T follicular helper cell (primary cell): ENCODE measurements at places on chromosomes 16 and 17.

- no peak for DNase-seq
Observed at GRCh38 chr17:34203018-34203638, 52.0 kb upstream of the CCL2 start.

GRCh38 chr16:10919003-10919351 is 23.3 kb downstream of the DEXI start:
- DNase-seq, result no peak

- no peak for DNase-seq
Observed at GRCh38 chr16:72210555-72210954, 38.6 kb upstream of the PMFBP1 start.

GRCh38 chr16:79370736-79371135 is 229.8 kb downstream of the MAF start:
- no peak for DNase-seq

DNA sequence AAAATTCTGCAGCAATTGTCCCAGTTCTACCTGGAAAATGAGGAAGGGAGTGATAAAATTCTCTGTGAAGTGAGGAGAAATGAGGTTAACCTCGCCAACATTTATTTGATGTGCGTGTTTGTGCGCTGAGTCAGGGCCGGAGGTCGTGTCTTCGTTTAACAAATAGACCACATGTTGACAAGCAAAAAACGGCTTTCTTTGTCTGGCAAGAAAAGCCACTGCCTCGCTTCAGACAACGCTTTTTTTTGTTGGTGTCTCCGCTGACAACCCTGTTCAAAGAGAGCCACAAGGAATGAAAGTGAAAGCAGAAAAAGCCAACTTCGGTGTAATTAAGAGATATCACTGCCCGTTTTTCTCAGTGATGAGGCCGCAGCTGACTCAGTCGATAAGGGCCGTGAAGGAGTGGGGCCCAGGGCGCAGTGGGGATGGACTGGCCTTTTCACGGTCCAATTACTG is 510.6 kb downstream of the CDH13 start:
- DNase-seq, result no peak

DNA sequence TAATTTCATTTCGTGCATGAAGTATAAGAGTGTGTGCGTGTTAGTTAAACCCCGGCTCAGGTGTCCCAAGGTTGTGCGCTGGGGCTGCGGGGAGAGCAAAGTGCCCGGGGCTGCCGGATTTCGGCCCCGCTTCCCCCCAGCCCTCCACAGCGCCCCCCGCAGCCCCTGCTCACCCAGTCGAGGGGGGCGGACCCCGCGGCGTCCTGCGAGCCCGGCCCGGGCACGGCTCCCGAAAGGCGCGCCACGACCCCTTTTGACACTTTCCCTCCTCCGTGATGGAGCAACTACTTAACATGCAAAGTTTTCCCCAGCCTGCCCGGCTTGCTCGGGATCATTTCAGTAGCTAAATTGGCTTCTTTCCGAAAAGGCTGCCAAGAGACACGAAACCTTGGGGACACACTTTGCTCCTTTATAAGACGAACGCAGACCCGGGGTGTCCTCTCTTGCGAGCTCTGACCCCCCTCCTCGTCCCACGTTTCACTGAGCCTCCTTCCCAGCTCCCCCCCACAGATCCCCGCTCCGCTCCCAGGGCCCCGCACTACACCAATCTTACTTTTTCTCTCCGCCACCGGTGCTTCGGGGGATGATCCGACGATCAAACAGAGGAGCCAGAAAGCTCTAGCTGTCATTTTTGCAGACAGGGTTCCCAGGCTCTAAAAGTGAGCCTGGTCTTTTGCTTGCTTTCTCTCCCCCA is 552 bp downstream of the C17orf58 start:
- DNase-seq, result no peak

DNA sequence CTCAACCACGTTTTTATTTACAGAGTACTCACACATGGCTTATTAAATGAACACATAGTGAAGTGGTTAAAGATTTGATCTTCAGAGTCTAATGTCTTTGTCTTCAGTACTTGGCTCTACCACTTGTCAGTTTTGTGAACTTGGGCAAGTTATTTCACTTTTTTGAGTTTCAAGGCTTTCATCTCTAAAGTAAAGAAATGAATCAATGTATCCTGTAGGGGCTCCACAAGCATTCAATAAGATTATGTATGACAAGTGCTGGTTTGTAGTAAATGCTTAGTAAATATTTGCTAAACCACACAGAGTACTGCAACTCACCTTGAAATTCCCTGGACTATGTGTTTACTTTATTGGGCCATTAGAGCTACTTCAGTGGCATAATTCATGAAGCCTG is 446.0 kb upstream of the GOT2 start:
- no peak for DNase-seq

GRCh38 chr17:51908841-51909537 is 249.5 kb downstream of the CA10 start:
- DNase-seq, result no peak

GRCh38 chr16:57446531-57447185 is 527 bp downstream of the CIAPIN1 start:
- no peak for DNase-seq

GRCh38 chr17:7552621-7553051 is 3.8 kb downstream of the TNFSF12 start:
- DNase-seq, result no peak

GRCh38 chr17:5430413-5430999 is 8.4 kb downstream of the C1QBP start:
- DNase-seq, result no peak

DNA sequence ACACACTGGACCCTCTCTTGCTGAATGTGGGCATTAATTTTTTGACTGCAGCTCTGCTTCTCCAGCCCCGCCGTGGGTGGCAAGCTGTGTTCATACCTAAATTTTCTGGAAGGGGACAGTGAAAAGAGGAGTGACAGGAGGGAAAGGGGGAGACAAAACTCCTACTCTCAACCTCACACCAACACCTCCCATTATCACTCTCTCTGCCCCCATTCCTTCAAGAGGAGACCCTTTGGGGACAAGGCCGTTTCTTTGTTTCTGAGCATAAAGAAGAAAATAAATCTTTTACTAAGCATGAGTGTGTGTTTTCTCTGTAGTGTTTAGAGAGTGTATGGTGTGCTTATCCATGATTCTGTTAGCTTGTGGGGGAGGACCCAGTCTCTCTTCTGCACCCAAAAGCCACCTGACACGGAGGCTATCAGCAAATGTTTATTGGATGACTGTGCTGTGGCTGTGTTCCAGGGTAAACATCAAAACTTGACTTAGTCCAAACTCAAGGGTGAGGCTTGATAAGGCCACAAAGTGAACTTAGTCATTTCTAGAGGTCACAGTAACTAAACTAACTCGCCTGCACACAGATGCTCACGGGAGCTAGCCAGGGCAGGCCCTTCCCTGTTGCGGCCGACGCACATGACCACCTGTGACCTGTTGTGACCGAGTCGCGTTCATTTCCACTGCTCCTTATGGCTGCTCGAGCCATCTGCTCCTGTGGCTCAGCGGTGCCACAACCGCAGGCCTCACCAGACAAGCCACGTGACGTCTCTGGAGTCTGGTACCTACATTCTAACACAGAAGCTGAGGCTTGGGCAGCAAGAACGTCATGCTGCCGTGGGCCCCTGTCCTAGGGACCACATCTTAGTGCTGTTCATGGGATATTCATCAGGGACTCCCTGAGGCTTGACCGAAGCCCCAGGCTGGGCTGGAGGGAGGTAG is 9.8 kb upstream of the MED11 start:
- no peak for DNase-seq

DNA sequence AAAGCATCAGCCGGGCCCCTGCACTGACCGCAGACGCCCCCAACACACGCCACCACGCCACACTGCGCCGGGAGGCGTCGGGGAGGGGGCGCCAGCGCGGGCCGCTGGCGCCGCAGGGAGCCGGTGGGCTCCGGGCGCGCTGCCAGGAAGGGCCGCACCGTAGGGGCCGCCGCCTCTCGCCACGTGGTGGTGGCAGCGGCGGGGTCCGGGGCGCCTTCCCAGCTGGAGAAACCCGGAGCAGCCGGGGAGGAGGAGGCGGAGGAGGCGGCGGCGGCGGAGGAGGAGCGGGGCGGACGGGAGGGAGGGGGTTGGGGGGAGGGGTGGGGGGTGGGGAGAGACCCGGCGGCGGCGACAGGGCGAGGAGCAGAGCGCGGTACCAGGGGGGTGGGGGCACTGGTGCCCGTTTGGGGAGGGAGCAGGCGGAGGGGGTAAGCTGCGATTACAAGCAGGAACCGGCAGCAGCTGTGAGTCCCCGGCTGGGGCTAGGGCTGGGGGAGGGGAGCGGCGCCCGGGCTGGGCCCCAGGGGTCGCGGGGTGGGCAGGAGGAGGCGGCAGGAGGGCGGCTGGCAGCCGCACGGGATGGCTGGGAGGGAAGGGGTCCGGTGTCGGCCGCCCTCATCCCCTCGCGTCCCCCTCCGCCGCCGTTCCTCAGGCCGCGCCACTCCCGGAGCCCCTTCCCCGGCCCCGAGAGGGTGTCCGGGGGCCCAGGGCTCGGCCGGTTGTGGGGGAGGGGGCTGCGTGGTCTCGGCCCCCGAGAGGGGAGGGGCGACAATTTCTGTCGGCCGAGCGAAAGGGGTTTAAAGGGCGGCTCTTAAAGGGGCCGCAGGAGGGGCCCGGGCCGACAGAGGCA is at the start of gene TBKBP1:
Gene TBKBP1, plus strand, starts transcription at position 431 of the 850 bp plus-strand sequence. CDS start 1,952 bp downstream, outside the sequence.
- peak; percentile 31 for DNase-seq

- DNase-seq, result no peak
Observed at GRCh38 chr17:35879773-35880654, at the start of gene CCL5. TSS of gene CCL5 (minus strand) at chr17:35880360.

DNA sequence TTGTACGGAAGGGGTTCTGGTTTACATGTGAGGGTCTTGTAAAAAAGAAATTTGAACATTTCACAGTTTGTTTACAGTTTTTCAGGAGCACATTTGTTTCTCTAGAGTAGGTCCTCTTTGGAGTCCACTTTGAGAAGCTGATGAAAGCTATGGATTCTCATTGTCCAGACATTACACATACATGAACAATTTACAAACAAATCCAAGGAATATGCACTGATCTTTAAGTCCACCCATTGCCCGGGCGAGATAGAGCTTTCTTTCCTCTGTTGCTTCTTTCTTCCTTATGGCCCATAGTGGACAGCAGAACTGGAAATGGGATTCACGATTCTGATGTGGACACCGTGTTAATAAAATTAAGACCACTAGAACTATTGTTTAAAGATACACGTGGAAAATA is 1.9 kb downstream of the DCAF7 start:
- no peak for DNase-seq

DNA sequence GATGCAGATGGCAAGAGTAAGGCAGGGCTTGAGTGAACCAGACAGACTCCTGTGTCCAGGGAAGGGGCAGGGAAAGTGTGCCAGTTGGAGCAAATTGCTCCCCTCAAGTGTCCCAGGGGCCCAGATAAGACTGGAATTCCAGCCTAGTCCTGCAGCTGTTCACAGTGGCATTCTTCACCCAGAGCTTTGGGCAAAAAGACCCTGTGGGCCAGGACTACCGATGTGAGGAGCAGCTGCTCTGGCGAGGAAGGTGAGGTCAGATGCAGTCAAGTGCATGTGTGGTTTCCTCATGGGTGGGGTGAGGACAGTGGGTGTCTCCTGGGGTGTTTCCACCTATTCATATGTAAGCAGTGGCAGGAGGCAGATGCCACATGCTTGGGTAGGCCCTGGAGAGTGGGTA is 14.3 kb downstream of the NEUROD2 start:
- DNase-seq, result no peak

DNA sequence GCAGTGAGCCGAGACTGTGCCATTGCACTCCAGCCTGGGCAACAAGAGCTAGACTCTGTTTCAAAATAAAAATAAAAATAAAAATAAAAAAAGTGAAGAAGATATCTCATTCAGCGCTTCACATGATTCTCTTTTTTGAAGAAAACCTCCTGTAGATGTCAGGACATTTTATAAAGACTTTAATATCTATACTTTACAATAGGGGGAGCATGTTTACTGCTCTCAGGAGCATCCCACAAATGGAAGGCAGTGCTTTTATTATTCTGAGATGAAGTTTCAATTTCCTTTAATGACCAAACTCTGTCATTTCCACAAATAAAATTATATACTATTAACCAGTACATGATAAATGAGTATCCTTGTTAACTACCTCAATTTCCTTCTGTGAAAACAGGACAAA is 118.7 kb upstream of the MYOCD start:
- no peak for DNase-seq

DNA sequence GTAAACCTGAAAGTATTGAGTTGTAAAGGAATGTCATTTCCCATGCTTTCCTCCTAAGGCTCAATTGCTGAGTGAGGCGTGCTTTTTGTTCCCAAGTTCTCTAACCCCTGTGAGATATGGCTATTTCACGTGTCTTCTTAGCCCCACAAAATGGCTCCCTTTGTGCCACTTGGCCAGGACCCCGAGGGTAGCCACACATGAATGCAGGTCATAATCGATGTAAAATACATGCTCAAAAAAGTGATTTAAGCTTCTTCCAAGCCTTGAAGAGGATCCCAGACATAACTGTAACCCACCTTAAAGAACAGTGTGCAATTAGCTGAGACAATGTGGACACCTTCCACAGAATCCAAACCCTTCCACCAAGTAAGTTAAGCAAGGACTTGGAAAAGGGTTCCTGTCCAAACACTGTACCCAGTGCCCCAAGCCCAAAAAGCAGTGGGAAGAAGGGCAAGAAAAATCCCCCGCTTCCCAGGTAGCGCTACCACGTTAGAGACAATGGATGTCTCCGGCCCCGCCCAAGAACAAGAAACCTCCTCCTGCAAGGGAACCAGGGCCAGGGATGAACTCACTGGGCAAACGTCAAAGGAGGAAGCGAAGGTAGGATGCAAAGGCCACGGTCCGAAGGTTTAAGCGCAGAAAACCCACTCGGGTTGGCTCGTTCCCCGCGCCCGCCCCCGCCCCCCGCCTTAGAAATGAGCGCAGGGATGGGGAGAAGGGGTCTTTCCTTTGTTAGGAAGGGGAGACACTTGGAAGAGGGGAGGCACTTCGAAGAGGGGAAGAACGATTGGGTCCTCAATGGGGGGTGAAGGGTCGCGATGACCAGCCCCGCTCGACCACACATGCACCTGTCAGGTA is 1.2 kb downstream of the JPT1 start:
- no peak for DNase-seq

GRCh38 chr16:46690281-46691178 is 1.1 kb downstream of the ORC6 start:
- no peak for DNase-seq

- peak; percentile 71 for DNase-seq
Observed at GRCh38 chr16:31487720-31488467, 5.0 kb downstream of the SLC5A2 start.

DNA sequence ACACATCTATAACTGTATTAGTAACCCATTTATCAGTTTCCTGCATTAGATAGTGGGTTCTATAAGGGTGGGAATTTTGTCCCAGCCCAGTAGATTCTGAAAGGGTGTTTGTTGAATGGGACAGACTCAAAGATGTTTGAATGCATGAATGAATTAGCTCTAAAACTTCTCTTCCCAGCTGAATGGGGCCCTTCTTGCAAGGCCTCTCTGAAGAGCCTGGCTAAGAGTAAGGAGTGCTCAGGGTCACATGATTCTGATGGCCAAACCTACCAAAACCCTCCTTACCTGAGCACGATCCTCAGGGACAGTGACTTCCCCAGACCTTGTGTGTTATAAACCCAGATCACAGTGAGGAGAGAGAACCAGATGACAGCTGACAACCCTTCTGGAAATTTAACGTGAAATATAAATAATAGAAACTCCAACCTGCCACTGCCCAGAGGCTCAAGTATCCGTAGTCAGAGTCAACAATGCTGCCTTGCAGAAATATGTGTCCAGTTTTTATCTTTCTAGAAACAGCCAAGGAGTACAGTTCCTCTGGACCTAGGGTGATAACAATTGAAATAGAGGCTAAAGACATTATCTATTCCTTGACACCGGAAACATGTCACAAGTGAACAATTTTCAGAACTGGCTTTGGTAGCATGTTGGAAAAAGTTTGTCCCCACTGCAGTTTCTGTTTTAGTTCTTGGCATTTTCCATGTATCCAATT is 268.9 kb upstream of the MAF start:
- DNase-seq, result no peak
